ENCODE measurements at places on chromosomes 6 and 20.

DNA sequence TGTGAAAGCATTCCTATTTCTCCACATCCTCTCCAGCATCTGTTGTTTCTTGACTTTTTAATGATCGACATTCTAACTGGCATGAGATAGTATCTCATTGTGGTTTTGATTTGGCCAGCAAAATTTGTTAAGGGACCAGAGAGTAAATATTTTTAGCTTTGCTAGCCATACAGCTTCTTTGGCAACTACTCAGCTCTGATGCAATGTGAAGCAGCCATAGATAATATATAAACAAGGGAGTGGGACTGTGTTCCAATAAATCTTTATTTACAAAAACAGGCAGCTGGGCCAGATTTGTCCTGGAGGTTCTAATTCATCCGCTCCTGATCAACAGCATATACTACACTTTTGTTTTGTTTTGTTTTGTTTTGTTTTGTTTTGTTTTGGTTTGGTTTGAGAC lies 202.9 kb downstream of the ZNF217 start:
- DNase-seq = no peak

GRCh38 chr6:116369540-116369939 lies 1.2 kb upstream of the DSE start:
- DNase-seq = no peak

DNA sequence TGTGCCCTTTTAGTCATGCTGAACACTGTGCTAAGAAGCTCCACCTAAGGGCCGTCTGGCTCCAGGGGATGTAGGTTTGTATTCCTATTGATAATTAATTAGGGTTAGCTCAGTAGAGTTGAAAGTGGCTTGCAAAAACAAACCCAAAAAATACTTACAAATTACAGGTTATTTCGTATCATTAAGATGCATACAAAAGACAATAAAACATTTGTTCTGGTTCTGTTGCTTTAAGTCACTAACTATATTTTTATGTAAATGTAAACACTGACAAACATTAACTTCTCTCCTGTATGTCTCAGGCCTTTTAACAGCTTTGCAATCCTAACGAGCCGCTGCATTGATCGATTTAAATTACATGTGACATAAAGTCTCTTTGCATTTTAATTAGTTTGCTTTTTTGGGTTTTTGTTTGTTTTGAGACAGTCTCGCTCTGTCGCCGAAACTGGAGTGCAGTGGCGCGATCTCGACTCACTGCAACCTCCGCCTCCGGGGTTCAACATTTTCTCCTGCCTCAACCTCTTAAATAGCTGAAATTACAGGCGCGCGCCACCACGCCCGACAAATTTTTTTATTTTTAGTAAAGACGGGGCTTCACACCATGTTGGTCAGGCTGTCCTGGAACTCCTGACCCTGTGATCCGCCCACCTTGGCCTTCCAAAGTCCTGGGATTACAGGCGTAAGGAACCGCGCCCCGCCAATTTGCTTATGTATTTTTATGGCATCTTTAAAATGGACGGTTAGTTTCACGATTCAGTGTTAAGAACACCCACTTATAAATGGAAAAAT lies 110.9 kb downstream of the HFE start:
- DNase-seq = no peak

GRCh38 chr6:119980802-119981201 lies 631.2 kb upstream of the MAN1A1 start:
- no peak for DNase-seq

GRCh38 chr6:141326426-141326825 lies 806.3 kb upstream of the GJE1 start:
- no peak for DNase-seq

- no peak for DNase-seq
Measured at GRCh38 chr6:99341862-99342455, 7.5 kb downstream of the FAXC start.

DNA sequence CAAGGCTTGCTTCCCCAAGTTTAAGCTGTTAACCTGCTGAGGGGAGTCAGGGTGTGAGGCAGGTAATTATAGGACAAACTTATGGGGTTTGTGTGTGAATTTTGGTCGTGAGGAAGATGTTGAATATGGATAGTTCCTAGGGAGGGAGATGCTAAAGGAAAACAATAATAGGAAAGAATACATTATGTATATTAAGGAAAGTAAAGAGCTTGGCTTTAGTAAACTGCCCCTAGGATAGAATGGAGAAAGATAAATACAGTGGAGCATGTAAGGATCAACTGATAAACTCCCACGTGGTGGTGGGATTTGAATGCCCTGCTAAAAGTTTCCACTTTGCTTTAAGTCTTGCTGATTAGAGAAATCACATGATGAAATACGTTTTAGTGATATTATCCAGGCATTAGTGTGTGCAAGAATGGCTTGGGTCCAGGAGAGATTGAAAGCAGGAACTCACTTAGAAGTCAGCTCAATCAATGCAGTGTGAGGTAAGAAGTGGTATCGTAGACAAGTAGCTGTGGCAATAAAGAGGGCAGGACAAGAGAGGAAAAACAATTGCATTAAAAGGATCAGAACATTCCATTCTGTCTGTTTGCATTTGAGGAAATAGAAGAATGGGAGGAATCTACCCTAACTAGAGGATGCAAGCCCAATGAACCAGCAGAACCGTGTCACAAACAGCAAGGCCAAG lies 52.5 kb downstream of the RPS12 start:
- DNase-seq = no peak

DNA sequence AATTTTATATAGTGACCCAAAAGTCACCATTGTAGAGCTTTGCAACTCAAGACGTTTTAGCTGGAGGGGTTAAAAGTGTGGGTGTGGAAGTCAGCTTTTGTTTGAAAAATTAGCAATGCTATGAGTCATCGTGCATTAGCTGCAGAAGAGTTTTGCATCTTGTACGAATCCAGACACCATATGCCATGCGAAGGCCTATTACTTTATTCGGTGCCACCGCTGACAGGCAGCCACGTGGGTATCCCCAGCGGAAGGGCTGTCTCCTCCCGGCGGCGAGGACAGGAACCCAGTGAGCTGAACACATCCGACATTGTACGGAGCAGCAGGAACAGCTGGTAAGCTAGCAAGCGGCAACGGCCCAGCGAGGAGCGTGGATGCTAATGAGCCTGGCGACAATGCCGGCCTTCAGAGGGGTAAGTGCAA lies 84.4 kb downstream of the INSM1 start:
- DNase-seq = peak; percentile 43

DNA sequence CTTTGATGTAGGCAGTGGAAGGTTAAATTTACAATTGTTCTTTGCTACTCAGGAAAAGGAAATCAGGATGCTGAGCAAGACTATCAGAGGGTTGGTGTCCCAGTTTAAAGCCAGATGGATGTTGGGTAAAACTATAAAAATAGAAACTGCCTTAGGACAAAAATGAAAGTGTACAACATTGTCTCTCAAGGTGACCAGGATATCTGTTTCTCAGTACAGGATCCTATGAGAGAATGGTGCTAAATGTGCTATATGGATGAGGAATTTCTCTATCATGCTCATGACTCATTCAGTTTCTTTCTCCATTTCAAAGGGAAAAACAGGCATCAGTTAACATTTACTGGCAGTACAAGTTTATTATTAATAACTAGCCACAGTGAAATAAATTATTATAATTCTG lies 534.2 kb upstream of the GJE1 start:
- no peak for DNase-seq

- DNase-seq = no peak
Measured at GRCh38 chr6:36862164-36862847, 12.3 kb downstream of the PPIL1 start.

- DNase-seq = no peak
Measured at GRCh38 chr20:48716086-48716485, 111.7 kb downstream of the PREX1 start.

DNA sequence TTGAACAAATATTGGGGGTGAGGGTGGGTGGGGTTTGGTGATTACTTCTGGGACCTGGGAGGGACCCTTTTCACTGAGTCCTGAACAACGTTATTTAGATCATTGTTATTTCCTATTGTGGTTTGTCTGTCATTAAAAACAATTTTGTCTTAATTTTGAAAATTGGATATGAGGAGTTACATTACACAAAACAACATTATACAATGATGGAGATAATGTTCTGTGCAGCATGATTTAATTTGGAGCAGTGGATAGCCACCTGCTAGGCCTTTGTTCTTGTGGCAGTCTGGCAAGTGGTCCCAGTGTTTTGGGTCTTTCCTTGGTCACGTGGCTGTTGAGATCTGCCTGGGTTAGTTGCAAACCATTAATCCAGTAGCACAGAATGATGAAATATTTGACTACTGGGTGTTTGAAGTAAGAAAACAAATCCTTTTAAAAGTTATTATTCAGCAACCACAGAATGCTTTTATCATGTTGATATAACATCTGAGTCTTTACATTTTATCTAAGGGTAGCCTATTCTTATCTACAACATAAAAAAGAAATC lies 172.8 kb downstream of the CDKAL1 start:
- peak; percentile 97 for DNase-seq

- DNase-seq = no peak
Measured at GRCh38 chr6:39113788-39114187, 1.2 kb downstream of the SAYSD1 start.

DNA sequence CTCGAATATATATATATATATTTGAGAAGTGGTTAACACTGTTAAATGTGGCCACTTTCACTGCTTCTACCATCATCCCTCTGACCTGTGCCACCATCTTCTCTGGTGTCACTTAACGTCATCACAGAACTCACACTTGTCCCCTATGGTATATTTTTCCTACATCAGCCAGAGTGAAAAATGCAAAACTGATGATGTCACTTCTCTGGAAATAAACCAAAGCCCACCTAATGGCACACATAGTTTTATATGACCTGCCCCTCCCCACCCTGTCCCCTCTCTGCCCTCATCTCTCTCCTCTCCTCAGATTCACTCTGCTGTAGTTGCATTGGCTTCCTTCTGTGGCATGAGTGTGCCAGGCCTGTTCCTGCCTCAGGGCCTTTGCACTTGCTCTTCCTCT lies 63.9 kb upstream of the IFNGR1 start:
- no peak for DNase-seq

DNA sequence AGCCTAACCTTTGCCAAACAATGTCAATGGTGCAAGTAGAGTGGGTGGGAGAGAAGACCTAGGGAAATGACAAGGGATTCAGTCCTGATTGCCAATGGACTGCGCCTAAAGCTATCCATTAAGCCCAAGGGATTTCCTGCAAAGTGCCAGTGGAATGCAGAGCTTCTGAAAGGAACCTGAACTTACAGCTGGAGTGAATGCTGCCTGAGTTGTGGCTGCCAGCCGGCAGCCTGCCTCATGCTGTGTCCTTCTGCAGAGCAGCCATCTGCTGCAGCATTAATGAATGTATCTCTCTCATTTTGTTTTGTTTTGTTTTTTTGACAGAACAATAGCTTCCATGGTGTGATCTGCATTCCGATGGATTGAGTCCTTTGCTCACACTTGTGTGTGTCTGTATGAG lies 44.7 kb downstream of the SLC35F1 start:
- DNase-seq = no peak

- DNase-seq = no peak
Measured at GRCh38 chr6:139184047-139184446, 49.2 kb downstream of the HECA start.

GRCh38 chr6:149211046-149211571 lies 106.4 kb upstream of the TAB2 start:
- DNase-seq = no peak

- DNase-seq = no peak
Measured at GRCh38 chr6:13881621-13882165, 43.1 kb upstream of the RNF182 start.

DNA sequence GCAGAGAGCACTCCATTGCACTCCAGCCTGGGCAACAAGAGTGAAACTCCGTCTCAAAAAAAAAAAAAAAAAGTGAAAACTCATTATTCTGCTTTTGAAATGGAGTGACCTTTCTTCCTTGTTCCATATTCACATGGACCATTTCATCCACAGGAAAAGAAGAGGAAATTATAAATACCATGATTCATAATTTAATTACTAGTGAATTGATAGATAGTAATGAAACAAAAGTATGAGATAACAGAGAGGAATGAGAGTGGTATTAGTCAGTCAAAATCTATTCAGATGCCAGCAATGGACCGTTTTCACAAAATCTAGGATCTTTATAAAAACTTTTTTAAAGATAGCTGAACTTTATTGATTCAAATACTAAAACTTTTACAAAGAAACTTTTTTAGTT lies 443.1 kb upstream of the FLRT3 start:
- no peak for DNase-seq

DNA sequence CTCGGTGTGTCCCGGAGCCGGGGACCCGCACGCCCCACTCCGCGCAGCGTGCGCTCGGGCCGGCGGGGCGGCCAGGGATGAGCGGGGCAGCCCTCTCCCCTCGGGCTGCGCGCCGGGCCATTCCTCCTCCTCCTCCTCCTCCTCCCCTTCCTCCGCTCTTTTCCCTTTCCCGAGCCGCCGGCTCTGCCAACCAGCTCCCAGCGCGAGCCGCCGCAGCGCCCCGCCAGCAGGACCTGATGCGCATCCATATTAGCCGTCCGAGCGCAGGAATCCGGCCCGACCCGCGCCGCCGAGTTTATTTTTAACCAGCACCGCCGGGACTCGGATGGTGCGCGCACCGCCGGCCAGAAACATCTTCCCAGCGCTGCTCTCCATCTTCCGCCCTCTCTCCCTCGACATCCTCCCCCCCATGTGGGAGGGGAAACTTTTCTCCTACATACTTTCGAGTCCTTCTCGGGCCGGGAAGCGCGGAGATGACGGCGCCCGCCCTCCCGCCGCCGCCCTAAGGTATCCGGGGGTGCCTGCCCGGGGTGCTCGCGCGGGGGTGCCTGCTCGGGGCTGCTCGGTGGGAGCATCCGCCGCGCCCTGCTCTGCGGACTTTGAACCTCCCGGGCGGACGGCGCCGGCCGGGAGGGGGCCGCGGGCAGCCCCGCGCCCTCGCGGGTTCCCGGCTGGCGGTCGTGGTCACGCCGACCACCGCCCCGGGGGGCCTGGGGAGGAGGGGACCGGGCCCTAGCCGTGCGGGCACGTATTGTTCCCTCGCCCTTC lies 619 bp downstream of the RREB1 start:
- DNase-seq = no peak

GRCh38 chr6:132479131-132479530 lies 33.8 kb downstream of the STX7 start:
- no peak for DNase-seq

Data from NCI-H1105 (cell line).